H54 (cell line): ENCODE measurements at places on chromosomes 6 and 20.

GRCh38 chr6:15425947-15426346 lies 180.1 kb downstream of the JARID2 start:
- no peak for DNase-seq

- DNase-seq: no peak
These were observed 119.2 kb upstream of the INSM1 start for GRCh38 chr20:20248620-20249200.

- DNase-seq: no peak
These were observed 20.8 kb downstream of the RRBP1 start for GRCh38 chr20:17661121-17661744.

DNA sequence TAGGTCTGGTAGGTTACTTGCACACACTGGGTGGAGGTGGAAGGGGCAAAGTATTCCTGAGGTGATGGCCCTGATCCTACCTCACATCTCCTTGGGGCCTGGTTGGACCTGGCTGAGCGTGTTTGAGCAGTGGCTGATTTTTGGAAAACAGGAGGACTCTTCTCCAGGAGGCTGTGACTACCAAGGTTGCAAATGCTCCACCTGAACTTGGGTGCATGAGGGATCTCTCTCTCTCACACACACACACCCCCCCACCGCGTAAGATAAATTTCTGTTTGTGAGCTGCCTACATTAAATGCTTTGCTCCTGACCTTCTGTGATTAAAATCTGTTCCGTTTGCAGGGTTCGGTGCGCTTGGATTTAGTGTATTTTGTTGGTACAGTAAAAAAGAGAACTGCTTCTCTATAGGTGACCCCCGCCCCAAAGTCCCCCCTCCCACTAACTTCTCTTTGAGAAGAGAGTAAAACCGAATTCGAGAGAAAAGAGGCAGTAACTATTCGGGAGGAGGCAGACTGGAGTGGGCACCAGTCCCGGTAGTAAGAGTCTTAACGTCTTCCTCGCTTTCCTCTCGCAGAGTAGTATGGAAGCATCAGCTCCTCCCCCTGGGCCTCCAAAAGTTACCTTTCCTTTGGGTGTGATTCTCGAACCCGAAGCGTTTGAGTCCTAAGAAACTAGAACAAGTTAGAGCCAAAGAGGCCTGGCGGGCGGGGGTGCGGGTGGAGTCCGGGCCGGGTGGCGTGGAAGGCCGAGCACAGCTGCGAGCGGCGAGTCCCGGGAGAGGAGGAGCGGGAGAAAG lies 585 bp upstream of the DSE start:
- DNase-seq: no peak
